ENCODE measurements at places on chromosomes 3 and 15.

DNA sequence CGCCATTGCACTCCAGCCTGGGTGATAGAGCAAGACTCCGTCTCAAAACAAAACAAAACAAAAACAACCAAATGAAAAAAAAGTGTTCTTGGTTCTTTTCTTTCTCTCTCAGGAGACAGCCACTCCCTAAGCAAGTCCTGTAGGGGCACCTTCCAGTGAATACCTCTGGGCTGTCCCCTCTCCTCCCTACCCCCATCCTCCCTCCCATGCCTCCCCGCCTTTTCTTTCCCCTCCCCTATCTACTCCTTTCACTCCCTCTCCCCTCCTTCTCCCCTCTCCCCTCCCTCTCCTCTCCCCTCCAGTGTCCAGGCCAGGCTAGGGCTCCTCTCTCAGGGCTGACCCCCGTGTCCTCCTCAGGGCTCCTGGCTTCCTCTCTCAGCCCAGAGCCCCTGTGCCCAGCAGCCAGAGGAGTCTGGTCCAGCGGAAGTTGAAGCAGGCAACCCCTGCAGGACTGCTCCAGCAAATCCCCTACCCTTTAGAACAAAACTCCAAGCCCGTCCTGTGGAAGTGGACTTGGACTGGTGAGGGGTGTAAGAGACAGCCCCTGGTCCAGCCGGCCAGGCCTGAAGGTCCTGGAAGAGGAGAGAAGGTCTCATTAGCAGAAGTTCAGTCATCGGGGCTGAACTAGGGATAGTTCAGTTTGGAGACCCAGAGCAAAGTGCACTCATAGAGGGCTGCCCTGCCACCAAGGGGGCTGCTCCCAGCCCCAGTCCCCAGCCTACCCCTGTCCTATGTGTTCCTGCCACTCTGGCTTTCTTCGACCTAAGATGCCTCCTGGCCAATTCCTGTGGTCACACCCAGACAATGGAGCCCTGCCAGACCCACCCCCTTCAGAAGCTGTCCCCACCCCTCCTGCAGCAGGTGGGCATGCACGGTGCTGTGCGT is 79.8 kb upstream of the IQSEC1 start:
- DNase-seq = no peak

DNA sequence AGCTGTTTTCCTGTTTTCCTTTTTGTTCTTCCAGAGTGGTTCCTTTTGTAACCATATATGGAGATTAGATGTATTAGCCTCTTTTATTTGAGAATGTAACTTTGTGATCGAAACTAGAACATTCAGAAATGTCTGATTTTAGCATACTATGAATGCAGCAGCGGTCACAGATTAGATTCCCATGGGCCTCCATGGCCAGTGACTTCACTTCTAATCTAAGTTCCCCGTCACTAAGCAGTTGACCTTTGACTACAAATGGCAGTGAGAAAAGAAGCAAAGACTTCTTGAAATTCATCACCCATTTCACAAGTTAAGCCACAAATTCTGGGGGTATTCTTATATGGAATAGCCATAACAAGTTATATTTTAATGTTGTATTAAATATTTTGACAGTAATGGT is 114.6 kb upstream of the FLNB start:
- no peak for DNase-seq

GRCh38 chr3:197907196-197907595 is 42.8 kb upstream of the RPL35A start:
- no peak for DNase-seq

DNA sequence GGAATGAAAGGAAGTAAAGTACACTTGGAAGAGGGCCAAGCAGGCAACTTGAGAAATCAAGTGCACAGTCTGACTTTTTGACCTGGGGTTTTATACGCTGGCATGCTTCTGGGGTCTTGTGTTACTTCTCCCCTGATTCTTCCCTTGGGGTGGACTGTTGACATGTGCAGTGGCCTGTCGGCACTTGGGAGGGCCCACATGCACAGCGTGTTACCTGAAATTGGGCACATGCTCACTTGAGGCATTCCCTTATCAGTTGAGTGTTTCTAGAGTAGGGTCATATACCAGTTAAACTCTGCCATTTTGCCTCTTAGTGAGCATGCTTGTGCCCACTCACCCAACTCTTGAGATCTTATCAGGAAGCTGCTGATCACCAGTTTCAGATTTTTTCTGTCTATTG is 329.1 kb upstream of the SOX2 start:
- DNase-seq = no peak

DNA sequence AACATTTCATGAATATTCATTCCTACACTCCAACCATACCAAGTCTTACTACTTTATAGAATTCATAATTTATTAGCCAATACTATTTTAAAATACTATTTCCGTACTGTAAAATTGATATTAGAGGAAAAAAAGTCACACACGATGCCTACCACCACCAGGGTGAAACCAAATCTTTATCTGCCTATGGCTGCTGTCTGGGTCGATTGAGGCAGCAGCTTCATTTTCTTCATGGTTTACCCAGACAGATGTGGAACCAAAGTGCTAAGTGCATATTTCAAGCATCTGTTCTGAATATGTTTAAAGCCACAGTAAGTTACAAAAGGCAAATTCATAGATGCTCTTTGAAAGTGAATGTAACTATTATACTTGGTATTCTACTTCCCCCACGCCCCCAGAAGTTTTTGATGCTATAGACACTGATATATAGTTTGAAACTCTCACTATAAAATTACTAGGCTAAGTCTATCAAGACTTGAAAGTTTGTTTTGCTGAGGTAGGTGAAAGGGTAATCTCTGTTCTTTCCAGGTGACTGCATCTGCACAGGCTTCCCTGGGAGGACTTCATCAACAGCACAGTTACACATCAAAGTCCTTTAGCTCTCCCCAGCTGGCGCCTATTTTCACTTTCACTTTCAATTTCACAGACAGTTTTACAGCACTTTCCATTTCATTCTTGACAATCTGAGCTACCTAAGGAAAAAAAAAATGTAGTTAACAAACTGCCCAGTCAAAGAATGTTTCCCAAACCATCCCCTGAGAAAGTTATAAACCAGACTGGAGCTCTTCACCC is 113.9 kb downstream of the POLQ start:
- DNase-seq = no peak

- DNase-seq = no peak
Measured at GRCh38 chr3:44954962-44955361, 21.0 kb downstream of the ZDHHC3 start.

DNA sequence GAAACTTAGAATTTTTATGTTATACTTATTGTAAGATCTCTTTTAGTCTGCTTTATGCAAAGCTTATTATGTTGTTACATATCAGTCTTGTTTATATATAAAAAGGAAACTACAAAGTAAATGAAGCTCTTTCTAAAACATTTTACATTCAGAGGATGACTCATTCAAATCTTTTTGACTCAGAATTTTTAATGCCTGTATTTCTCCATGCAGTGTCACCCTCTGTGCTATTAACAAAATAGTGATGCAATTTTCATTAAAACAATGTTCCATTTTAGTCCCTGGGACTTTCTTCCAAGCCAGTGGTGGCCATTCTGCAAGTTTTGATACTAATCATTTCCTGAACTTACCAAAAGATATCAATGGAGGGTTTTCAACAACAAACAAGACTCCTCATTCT is 216.1 kb downstream of the NAALADL2 start:
- DNase-seq = no peak

All from SW 1271 (cell line).